Thymus (tissue), 14 donors: ENCODE measurements at places on chromosomes 1 and 21.

- no peak for DNase-seq
Measured at GRCh38 chr1:26582836-26583460, 53.4 kb downstream of the RPS6KA1 start.

DNA sequence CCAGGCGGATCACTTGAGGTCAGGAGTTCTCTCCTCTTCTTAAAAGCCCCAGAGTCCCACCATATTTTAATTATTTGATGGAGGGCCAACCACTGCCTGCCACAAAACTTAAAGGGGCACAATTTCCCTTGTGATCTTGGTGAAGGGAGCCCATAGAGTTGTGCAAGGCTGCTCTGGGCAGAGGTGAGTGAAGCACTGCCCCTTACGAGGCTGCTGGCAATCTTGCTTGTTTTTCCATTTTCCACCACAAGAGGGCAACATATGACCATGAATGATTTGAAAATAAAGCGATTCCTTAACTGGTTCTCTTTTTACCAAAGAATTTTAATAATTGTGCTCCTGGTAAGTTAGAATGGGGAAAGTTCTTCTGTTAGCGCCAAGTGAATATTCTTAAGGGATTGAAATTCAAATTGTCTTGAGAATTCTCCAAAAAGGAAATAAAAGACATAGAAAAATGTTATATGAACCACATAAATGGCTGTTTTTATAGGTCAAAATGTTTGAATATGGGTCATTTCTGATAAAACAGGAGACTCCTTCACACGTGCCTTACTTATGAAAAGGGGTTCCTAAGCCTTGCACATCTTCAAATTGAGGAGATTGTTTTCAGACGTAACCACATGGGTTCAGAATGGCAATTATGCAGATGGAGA, 22.7 kb downstream of the PGM1 start:
- peak; percentile 81 for DNase-seq

GRCh38 chr1:85936057-85936456, 220.5 kb downstream of the COL24A1 start:
- no peak for DNase-seq

DNA sequence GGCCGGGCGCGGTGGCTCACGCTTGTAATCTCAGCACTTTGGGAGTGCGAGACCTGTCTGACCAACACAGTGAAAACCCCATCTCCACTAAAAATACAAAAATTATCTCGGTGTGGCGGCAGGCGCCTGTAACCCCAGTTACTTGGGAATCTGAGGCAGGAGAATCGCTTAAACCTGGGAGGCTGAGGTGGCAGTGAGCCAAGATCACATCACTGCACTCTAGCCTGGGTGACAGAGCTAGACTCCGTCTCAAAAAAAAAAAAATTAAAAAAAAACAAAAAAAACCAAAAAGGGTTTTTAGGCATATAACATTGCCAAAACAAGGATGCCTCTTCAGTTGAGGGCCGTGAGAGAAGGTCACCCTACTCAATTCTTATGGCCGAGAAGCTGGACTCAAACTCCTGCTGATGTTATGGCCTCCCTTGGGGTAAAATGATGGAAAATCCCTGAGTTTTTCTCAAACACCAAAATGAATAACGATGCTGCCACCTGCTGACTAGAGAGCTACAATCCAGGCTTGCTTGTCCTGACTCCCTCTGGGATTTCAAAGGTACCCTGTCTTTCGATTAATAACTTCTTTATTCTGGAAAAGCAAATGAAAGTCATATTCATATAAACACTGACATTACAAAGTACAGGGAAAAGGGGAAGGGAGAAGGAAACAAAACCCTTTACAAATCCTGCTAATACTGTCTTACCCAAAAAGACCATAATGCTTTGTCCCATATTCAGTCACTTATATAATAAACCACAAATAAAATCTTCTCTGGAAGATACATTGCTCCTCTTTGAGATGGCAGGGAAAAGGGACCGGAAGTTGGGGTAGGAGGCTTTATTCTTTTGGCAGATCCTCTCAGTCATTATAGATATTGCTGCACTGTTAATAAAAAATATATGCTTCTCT, 10.7 kb downstream of the RAB42 start:
- peak; percentile 28 for DNase-seq

DNA sequence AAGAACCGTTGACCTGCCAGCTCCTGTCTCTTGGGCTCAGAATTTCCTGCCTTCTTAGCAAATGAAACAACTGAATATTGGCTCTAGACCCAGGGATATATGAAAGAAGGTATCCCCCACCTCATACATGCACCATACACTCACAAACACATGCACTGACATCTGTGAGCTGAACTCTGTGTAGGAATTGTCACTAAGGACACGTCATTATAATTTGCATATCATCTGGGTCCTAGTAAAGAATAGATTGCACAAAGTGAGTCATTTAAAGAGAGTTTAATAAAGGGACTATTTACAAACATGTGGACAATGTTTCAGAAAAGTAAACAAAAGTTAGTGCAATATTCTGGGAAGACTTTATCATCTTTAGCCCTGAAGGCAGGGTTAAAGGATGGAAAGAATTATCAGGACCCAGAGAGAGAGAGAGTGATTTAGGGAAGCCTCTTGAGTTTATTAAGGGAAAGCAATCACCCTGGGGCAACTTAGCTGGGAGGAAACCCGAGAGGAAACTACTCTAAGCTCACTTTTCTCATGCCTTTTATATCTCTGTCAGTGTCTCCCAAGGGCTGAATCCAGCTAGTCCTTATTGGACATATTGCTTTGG, 74.1 kb upstream of the PLA2G4A start:
- DNase-seq: no peak

DNA sequence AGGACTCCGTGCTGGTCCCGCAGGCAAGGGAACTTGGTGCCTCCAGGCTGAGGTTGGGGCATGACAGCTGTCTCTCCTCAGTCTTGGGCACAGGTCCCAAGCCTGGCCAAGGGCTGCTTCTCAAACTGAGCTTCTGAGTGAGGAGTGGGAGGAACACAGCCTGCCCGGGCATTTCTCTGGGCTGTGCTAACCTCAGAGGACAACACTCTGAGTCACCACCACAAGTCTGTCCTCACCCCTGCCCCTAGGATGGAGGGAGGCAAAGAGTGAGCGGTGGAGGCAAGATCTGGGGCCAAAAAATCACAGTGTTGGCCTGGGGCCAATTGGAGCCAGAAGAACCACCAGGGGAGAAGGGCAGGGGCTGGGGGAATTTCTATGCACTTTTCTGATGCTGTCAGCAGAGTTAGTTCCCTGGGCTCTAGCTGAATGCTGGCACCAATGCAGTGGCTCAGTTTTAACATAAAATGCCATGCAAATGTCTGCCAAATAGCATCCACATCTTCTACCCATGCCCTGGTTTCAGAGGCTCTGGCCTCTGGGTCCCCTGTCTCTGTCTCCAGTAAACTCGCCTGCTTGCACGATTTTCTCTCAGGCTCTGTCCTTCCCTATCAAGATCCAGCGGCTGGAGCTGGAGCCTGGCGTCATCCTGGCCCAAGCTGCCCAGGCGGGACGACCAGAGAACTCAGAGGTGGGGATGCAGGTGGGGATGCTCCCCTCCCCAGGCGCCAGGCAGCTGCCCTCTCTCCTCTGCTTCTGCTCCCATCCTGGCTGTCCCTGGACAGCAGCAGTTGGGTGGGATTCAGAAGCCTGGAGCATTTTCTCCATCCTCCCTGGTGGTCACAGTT, 11.0 kb upstream of the CDK18 start:
- no peak for DNase-seq

- DNase-seq: no peak
Measured at GRCh38 chr1:85359874-85360721, 83.7 kb upstream of the BCL10 start.

- DNase-seq: no peak
Measured at GRCh38 chr1:108140177-108140576, 60.0 kb downstream of the SLC25A24 start.

GRCh38 chr1:230641900-230642262, 400 bp upstream of the COG2 start:
- DNase-seq: no peak

DNA sequence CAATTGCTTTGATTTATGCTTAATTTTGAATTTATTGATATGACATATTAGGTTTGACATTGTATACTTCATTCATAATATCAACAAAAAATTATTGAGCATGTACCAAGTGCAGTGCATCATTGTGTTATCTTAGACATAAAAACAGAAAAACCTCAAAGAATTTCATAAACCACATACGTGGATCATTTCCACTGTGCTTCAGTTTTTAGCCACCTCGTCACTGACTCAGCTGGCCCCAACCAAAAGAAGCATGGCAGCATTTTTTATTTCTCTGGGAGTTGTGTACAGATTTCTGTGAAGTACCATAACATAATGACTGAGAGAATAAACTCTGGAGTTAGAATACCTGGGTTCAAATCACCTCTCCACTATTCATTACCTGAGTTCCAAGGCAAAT, 95.6 kb upstream of the C1orf87 start:
- no peak for DNase-seq

GRCh38 chr1:28127617-28128257, 39.3 kb upstream of the EYA3 start:
- no peak for DNase-seq

DNA sequence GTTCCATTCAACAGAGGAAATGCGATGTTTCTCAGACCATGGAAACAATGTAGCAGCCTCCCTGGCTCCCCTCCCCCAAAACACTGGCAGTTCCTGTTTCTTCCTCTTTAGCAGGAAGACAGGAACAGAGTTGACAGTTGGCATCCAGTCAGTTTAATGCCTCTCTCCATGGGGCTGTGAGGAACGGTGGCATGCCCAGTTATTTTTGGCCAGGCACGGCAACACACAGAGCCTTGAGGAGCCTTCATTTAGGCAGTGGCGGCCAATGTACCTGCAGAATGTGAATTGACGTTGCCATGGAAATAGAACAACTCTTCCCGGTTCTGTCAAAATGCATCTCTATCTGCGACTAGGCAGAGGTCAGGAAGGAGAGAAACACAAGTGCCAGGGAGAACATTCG, 330.6 kb downstream of the DSCAM start:
- DNase-seq: no peak

GRCh38 chr1:112722601-112723510, 7.7 kb upstream of the PPM1J start:
- no peak for DNase-seq

DNA sequence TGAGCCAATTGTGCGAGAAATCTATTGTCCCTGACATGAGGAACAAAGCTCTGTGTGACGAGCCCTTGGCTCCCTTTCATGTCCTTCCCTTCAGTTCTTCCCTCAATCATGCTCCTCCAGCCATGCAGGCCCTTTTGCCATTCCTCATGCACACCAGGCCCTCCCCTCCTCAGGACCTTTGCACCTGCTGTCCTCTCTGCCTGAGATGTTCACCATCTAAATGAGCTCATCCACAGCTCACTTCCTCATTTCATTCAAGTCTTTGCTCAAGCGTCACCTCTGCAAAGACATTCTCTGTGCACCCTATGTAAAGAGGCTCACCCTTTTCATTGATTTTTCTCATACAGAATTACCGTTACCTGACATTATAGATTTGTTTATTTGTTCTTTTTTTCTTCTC, 43.7 kb downstream of the C8B start:
- DNase-seq: no peak

- DNase-seq: no peak
Measured at GRCh38 chr1:167713330-167714081, 8.3 kb upstream of the MPZL1 start.

DNA sequence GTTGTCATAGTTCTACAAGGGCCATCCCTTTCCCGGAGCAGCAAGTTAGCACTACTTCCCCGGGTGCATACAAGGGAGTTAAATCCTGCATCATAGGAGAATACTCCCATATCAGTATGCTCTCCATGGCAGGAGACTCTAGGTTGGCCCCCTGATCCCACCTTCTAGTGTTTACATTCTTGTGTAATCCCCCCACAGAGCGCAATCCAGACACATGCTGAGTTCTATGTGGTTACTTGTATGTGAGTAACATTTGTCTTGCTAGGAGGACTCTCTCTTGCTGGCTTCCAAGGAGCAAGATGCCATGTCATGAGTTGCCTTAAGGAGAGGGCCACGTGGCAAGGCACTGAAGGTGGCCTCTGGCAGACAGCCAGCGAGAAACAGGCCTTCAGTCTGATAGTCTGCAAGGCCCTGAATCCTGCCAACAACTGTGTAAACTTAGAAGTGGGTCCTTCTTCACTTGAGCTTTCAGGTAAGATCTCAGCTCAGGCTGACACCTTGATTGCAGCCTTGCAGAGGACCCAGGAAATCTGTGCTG, 155.3 kb downstream of the CDC7 start:
- no peak for DNase-seq

DNA sequence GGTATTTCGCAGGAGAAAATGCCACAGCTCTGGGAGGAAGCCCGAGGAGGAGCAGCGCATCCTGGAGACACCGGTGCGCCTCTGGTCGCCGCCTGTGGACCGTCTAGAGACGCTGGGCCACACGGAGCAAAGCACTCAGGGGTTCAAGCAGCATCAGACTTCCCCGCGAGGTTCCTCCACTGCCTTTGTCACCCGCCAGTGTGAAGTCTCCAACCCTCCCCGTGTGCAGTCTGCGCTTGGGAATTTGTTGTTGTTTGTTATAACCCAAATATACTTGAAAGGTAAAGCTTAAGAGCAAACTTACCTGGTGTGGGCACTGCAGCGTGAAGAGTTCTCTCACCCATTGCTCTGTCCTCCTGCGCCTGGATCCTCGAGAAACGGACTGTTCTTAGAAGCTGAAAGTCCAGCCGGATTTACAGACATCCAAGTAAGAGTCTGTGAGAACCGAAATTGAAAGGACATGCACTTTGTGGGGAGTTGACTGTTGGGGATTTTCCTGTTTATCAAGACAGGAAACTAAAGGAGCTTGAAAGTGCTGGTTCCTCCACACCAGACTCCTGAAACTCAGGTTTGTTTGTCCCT, at the start of gene GBP4:
Gene GBP4, minus strand, starts transcription at position 452 of the 582 bp plus-strand sequence. Its CDS starts 108 bp downstream, at position 344.
- DNase-seq: peak; percentile 65

DNA sequence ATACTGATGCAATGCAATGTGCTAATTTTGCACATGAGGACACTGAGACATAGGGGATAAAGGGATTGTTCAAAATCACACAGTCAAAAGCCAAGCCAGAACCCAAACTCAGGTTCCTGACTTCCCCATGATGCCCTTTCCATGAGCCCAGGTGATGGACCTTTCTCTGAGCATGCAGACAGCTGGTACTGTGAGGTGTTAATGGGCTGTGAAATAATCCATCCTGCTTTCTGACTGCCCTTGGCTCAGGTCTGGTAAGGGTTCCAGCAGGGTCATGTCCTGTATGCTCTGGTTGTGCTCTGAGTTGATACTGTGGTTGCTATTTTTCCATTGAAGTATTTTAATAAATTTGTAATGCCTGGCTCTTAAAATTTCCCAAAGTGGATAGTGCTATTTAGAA, 50.0 kb downstream of the CNIH3 start:
- no peak for DNase-seq

- DNase-seq: no peak
Measured at GRCh38 chr1:189185097-189185496, 1292.6 kb downstream of the BRINP3 start.

DNA sequence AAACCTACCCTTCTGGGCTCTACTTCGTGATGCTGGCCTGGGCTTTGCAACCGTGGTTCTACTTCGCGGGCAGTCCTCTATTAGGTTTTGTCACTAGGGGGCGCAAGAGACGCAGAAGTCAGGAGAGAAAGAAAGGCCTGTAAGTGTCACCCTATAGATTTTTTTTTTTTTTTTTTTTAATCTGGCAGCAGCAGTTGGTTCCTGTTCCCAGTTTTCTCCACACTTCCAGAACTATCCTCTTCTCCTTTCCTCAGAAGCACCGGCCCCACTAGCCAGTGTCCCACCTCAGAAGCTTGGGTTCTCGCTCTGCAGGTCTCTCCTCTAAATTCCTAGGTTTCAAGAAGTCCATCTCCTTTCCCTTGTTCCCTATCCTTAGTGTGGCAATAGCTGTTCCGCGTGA, 9.1 kb upstream of the LCE2D start:
- DNase-seq: peak; percentile 52
